CD4-positive, alpha-beta T cell treated with Interleukin-12 subunit alpha and Interleukin-12 subunit beta, for 1 hour (primary cell): ENCODE measurements at places on chromosomes 2 and 18.

- DNase-seq = no peak
Observed at GRCh38 chr2:223868005-223868404, 30.6 kb upstream of the AP1S3 start.

DNA sequence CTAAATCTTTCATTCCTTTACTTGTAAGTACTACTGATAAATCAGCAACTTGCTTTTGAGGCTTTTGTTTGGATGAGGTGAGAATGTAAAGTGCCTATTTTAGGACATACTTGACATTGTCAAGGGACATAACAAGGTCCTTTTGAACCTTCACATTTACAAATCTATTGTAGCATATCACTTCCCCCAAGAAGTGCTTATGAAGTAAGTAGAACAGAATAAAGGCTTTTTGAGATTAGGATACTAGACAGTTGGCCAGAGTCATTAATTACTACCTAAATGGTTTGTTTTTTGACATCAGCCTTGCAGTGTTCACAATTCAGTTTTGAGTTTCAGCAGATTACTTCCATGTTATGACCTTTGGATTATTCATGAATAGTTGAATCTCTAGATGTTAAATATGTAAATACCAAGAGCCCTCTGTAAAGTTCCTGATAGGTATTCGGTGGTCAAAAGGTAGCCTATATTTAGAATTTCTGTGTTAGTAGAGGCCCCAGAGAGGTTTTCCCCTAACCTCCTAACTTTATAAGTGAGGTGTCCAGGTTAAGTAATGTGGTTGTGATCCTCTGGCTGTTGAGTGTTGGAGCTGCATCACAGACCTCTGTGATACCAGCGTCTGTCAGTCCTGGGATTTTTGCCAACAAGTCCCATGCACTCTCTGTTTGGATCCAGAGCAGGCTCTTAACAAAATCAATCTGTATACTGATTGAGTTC is 67.2 kb downstream of the LCLAT1 start:
- DNase-seq = no peak

- DNase-seq = no peak
Observed at GRCh38 chr2:195600778-195601177, 56.2 kb upstream of the SLC39A10 start.

- no peak for DNase-seq
Observed at GRCh38 chr2:118593257-118593656, 254.2 kb downstream of the EN1 start.

GRCh38 chr18:51275712-51276476 is 78.4 kb upstream of the MEX3C start:
- DNase-seq = no peak

- DNase-seq = no peak
Observed at GRCh38 chr18:33871363-33872025, 293.5 kb downstream of the ASXL3 start.

- no peak for DNase-seq
Observed at GRCh38 chr2:13616059-13616458, 899.3 kb downstream of the TRIB2 start.
